Body of pancreas (tissue), 4 donors: ENCODE measurements at places on chromosomes 6 and 20. TPM values are rescaled to one million over a fixed set of nuclear protein-coding genes. Genes with fewer than 3 reads are reported as not detected.

DNA sequence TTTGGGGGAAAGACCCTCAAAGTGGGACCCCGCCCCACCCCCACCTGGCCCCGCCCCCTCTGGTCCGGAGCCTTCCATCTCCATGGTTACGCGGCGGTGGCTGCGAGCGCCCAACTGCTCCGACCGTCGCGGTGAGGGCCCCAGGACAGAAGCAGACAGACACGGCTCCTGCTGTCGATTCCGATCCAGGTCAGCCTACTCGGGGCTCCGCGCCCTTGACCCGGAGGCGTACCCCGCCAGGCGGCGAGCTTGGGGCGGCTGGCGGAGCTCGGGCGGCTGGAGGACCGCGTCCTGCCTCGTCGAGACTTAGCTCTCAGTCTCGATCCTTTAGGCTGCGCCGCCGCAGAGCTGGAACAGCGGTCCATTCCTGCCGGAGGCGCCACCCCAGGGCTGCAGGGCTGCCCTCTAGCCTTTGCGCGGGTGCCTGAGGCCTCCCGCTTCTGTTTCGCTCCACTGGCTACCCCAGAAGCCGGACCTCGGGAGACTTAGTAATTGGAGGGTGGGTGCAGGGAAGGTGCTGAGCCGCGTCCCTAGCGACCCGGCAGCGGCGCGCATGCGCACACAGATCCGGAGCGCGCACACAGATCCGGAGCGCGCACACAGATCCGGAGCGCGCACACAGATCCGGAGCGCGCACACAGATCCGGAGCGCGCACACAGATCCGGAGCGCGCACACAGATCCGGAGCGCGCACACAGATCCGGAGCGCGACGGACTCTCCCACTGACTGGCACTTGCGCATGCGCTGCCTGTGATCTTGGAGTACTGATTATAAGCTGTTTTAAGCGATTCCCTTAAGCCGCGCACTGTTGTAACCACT, at the start of gene CFAP206:
TSS of gene CFAP206 (plus strand) at position 72 of the 820 bp plus-strand sequence. CDS start 1,868 bp downstream, outside the sequence.
- peak; percentile 87 for DNase-seq

GRCh38 chr6:92779746-92780145, 639.6 kb downstream of the EPHA7 start:
- DNase-seq, result no peak

DNA sequence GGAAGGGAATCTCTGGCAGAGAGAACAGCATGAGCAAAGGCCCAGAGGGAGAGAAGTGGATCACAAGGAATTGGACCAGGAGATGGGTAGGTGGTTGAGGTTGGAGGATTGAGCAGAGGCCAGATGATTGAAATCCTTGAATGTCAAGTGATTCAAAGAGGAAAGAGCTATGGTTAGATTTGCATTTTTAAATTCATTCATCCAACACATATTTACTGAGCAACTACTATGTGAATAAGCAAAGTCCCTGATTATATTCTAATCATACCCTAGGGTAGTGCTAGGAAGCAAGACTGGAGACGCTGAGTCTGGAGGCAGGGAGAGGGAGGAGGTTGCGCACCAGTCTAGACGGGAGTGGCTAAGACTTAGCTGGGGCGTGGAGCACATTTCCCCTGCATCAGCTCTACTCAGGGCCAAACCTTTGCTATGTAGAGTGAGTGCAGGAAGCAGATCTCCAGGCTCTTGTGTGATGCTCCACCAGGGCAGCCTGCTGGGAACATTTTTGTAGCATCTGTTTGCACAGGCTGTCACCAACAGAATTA, 40.2 kb downstream of the EYA2 start:
- DNase-seq, result no peak

- DNase-seq, result no peak
Measured at GRCh38 chr6:105781248-105781647, 304.9 kb upstream of the PRDM1 start.

- no peak for DNase-seq
Measured at GRCh38 chr6:108840919-108841318, 7.3 kb upstream of the ARMC2 start.

DNA sequence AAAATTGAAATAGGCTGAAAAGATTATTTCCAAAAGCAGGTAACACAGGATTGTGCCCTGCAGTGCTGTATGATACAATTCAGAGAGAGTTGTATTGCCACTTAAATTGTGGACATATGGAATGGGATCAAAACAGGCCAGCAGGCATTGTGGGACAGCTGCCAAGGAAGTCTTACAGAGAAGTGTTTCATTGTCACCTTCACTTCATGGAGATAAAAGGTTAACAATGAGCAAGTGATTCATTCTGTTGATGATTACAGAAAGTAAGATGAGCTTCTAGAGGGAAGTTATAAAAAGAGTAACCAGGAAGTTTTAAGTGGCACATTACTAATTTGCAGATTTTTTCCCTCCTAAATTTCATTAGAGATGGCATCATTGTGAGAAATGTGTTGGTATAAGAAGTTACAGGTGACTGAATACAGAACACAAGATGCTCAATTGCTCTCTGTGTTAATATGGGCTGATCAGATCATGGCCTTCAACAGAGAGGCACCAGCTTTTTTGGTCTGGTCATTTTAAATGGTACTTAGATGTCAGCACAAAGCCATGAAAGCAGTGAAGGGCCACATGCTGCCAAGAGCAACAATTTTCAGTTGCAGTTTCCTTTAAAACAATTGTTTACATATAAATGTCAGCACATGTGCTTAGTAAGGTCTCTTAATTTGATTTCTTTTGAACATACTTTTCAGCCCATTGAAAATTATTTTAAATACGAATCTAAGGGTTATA, 402.5 kb upstream of the FKBP1C start:
- DNase-seq, result peak; percentile 5

GRCh38 chr6:44185953-44186634, 27.5 kb downstream of the CAPN11 start:
- no peak for DNase-seq

- no peak for DNase-seq
Measured at GRCh38 chr6:127202676-127203075, 64.0 kb upstream of the RNF146 start.

DNA sequence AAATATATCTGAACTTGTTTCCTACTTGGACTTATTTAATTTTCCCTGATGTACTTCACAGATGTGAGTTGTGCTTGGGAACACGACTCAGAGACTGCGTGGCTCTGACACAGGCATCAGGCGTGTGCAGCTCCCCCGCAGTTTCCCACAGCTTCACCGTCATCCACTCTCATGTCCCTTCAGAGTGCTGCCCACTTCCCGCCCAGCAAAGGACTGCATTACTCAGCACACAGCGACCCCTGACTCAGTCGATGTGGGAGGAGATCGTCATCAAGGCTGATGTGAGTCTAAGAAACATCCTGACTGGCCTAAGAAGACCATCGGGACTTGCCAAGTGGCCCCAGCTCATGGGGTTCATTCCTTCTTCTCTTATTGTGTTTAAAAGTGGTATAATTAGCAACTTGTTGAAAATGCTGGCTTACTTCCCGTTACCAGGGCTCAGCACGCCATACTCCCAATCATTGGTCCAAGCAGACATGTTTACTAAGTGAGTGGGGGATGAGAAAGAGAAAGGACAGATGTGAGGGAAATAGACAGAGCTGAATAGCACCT, 539.4 kb upstream of the JARID2 start:
- DNase-seq, result peak; percentile 62

- no peak for DNase-seq
Measured at GRCh38 chr20:4932061-4932460, 69.2 kb downstream of the SLC23A2 start.

- no peak for DNase-seq
Measured at GRCh38 chr6:4948781-4949450, 54.9 kb downstream of the RPP40 start.

- DNase-seq, result no peak
Measured at GRCh38 chr6:104022126-104022525, 837.6 kb downstream of the HACE1 start.

DNA sequence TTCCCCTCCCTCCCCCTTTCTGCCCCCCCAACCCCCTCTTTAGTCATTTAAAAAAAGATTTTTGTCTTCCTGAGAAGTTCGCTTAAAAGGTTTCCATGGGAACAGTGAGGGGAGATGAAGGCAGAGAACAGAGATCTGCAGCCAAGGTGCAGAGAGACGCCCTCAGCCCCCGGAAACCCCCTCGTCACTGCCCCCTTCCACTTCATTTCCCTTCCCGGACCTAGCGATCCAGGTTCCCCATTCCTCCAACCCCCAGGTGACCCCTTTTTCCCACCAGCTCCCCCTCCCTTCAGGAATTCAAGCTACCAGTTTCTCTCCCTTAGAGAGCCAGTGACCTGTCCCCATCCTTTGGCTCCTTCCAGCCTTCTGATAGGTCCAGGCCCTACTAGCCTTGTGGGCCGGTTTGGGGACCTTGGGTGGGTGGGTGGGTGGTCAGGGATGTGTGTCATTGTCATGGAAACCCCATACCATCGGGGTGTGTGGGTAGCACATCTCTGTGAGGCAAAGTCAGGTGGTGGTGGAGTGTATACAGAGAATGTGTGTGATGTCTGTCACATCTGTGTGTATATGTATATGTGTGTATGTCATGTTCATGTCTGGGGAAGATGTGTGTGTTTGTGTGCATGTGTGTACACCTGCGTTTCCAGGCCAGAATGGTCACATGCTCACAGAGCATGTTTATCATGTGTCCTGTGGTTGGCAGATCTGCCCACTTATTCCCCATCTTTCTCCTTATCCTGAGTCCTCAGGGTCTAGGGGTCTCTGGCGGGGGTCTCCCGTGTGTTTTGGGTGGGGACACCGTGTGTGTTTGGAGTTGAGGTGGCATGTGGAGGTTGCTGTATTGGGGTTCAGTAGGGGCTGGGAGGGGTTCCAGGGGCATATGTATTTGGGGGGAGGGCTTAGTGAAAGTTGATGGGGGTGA, 7.0 kb downstream of the SYNGAP1 start:
- DNase-seq, result no peak

DNA sequence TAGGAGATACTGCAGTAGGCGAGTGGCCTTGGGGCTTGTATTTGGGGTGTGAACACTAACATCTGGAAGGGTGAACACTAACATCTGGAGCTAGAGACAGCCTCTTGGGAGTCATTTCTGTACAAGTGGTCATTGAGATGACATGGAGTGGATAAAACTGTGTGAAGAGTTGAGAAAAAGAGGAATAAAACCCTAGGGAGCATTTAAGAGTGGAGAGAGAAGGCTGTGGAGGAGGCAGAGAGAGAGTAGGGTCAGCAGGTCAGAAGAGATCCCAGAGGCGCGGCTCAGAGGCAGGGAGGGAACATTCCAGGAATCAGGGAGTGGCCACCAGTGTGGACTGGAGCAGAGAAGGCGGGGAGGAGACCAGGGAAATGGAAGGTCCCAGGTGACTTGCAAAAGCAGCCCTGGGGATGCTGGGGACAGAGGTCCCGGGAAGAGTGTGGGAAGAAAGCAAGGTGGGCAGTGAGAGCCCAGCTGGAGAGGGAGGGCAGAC, 202.0 kb upstream of the RNF24 start:
- no peak for DNase-seq

- DNase-seq, result no peak
Measured at GRCh38 chr6:169099411-169100202, 154.0 kb downstream of the THBS2 start.

DNA sequence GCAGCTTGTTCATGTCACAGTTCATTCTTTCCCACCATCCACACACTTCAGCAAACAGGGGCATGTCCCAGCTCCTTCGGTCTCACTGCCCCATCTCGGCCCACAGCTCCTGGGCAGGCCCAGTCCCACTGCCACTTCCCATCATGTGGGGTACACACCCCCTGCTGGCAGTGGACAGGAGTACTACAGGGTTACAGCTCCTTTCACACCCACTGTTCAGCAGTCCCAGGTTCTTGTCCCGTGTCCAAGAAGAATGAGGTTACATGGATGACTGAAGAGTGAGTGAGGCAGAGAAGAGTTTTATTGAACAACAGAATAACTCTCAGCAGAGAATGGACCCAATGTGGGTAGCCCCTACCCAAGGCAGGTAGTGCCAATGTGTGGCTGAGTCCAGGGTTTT, 77.8 kb upstream of the SMLR1 start:
- no peak for DNase-seq

- peak; percentile 45 for DNase-seq
Measured at GRCh38 chr20:51462566-51463276, 79.8 kb downstream of the NFATC2 start.

GRCh38 chr20:12395353-12395752, 477.7 kb downstream of the BTBD3 start:
- no peak for DNase-seq

- no peak for DNase-seq
Measured at GRCh38 chr20:56469077-56469449, 636 bp downstream of the RTF2 start.

GRCh38 chr20:53833333-53834061, 236.9 kb downstream of the BCAS1 start:
- no peak for DNase-seq

DNA sequence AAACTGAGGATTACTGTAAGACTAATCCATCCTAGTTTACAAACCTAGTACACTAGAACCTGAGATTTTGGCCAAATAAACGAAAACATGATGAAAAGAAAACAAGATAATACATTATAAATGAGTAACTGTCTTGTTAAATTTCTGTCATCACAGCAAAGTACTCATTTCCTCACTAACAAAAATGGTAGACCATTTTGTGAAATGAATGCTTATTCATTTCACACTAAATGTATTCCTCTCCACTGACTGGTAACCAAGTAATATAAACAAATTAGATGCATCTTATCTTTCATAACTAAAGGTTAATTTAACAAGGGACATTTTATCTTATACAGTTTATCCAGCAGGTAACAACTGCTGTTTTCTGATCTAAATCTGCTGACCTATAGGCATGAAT, 143.7 kb downstream of the REV3L start:
- DNase-seq, result no peak

GRCh38 chr6:41878961-41879405, 16.2 kb downstream of the USP49 start:
- DNase-seq, result no peak

DNA sequence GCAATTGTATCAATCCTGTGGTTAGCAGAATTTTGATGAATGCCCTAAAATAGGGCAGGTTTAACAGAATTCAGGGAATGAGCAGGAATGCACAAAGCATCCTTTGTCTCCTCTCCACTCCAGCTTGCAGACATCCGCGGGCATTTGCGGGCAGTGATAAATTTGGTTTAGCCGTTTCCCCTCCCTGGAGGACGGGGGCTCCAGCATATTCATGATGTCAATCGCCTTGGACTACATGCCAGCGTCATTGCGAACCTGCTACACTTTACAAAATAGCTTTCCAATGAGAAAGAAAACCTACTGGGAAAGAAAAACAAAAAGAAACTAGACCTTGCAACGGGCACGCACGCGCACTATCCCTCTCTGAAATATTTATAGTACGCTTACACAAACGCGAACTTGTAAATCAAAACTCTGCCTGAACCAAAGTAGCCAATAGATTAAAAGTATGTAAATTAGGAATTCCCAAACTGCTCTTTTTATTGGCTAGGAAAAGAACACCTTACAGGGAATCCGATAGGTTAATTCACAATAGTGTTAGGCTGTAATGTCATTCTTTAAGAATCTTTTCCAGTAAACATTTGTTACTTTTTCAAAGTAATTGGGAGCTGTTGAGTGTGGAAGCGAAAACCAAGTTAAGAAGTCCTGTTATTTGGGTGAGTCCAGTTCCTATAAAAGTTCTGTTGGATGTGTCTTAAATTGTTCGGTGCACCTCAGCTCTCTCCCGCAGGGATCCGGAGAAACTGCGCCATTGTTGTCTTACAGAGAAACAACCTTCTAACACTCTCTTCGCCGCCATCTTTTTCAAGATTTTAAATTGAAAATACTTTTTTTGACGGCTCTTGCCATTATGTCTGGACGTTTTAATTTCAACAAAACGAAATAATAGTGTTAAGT, 136.7 kb downstream of the HFE start:
- DNase-seq, result peak; percentile 51

The OPRM1 gene
- not detected for total RNA-seq

The PLAGL1 gene
- total RNA-seq, result 23.3 TPM

The GINS1 gene
- 0.78 TPM for total RNA-seq

The NRN1 gene
- 0.99 TPM for total RNA-seq

The OXT gene
- not detected for total RNA-seq

The CCDC170 gene
- 2.1 TPM for total RNA-seq

The C6orf141 gene
- total RNA-seq, result 11.4 TPM

The MPIG6B gene
- total RNA-seq, result not detected

The LHFPL5 gene
- total RNA-seq, result 6.2 TPM

The PROKR2 gene
- not detected for total RNA-seq
